ENCODE measurements at places on chromosomes 4 and X. TPM values are rescaled to one million over a fixed set of nuclear protein-coding genes. Genes with fewer than 3 reads are reported as not detected.

Gene CLOCK
- 9.4 TPM for total RNA-seq

Gene PRAF2
- 21.4 TPM for total RNA-seq

Gene ITM2A
- 93.9 TPM for total RNA-seq

Gene NXF2
- not detected for total RNA-seq

Gene EGF
- not detected for total RNA-seq
